ENCODE measurements at places on chromosomes 7 and 10.
A peak's percentile ranks its signal among the peaks of the same experiment; 100 is the strongest.

GRCh38 chr7:14095233-14095950 is 105.9 kb upstream of the ETV1 start:
- DNase-seq, result peak; percentile 25

GRCh38 chr7:42071372-42072261 is 165.4 kb downstream of the GLI3 start:
- DNase-seq, result peak; percentile 91

DNA sequence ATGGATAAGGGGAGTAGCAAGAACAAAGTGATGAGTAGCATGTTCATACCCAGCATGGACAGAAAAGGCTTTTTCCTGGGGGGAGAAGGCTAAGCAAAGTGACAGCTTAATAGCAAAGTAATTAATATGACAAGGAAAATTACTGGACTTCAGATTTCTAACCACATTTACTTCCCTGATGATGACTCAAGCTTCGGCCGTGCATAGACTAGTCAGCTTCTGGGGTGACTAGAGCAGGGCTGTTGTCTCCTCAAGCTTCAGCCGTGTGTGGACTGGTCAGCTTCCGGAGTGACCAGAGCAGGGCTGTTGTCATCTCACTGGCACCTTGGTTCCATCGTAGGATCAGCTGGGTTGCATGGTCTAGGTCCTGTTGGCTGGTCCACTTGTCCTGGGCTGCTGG is 2.1 kb upstream of the ZNF117 start:
- DNase-seq, result peak; percentile 20

- DNase-seq, result no peak
Measured at GRCh38 chr7:6179620-6180343, 92.6 kb downstream of the CYTH3 start.

- DNase-seq, result peak; percentile 55
Measured at GRCh38 chr7:94041529-94041928, 37.4 kb upstream of the BET1 start.

DNA sequence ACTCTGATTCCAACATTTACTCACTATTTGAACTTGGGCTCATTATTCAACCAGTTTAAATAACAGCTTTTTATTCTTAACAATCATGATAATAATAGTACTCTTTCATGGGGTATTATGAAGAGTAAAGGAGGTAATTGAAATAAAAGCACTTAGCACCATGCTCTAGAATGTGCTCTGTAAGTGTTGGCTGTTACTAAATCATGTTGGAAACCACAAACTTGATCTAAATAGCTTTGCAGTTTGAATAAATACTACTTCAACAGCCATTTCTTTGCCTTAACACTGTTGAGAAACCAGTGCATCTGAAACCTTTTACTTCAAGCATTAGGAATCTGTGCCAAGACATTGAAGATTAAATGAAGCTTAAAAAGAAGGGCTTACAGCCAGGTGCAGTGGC is 7.9 kb upstream of the UPF2 start:
- no peak for DNase-seq

- DNase-seq, result peak; percentile 49
Measured at GRCh38 chr10:19412531-19412930, 363.9 kb downstream of the MALRD1 start.

DNA sequence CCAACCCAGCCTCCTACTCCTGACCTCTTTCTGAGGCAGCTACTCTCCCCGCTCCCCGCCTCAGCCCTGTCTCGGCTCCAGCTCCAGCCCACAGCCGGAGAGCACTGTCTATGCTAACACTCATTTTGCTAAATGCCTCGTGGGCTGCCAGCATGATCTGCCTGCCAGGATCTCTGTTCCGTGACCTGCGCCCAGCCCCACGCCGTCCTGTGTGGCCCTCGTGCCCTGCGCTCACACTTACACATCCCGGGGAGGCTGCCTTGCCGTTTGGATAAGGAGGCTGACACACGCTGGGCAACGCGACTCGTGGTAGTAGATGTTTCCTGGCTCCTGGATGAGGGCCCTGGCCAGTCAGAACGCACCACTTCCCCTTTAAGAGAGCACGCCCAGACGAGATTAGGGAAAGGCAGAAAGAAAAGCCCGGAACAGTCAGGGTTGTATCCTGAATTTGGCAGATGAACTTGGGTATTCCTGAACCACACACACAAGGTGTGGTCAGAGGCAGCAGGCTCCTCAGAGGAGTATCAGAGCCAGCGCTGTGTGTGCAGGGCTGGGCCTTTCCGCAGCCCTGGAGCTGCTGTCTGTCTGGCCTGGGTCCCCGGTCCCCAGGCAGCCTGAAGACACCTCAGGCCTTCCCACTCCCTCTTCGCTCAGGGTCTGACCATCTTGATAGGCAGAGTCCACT is 97.7 kb upstream of the EFCAB10 start:
- DNase-seq, result peak; percentile 80

GRCh38 chr10:73853196-73853595 is 21.2 kb downstream of the CAMK2G start:
- no peak for DNase-seq

DNA sequence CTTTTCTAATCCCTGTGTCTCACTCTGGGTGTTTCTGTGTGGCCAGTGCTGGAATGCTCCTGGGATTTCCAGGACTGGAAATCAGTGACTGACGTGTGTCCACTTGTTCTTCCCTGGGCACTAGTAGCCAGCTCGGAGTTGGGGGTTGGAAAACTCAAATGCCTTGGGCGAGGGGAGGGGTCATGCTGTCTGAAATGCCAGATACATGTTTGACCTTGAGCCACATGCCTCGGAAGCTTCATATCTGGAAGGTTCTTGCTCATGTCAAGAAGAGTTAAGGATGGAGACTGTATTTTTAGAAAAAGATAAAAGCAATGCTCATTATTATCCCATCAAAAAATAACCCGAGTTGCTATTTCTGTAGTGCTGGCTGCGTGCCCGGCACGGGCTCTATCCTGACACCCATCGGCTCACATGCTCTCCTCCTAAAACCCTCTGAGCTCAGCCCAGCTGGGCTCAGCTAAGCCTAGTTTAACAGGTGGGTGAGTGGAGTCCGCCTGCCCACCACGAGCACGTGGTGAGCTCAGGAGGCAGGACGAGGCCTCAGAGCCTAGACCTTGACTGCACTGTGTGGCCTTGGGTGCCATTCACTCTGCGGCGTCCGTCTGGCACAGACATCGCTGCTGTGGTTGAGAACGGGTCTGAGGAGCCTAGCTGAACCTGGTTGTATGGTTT is 6.4 kb downstream of the DPYSL4 start:
- DNase-seq, result no peak

All from fibroblast of mammary gland (primary cell).